ENCODE measurements at places on chromosomes 7 and 10.

- no peak for DNase-seq
These were observed 38.1 kb downstream of the RELN start for GRCh38 chr7:103951311-103951710.

GRCh38 chr10:4345877-4346646 is 479.9 kb upstream of the AKR1E2 start:
- no peak for DNase-seq

DNA sequence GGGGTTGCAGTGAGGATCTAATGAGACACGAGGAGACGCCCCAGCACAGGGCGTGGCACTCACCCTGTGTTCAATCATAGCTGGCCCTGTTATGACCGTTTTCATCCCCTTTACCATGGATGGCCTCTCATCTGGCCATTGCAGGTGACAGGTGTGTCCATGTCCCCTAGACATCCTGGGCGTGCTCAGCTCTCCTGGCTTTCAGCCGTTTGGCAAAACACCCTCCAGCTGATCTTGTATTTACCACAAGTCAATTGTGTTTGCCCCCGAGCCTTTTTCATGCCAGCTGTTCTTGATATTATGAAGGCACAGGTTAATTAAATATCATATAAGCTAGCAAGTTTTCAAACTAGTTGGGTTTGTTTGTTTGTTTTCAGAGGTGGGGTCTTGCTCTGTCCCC is 97.1 kb downstream of the CHST15 start:
- no peak for DNase-seq

- no peak for DNase-seq
These were observed 890 bp downstream of the ZFYVE27 start for GRCh38 chr10:97737770-97738265.

DNA sequence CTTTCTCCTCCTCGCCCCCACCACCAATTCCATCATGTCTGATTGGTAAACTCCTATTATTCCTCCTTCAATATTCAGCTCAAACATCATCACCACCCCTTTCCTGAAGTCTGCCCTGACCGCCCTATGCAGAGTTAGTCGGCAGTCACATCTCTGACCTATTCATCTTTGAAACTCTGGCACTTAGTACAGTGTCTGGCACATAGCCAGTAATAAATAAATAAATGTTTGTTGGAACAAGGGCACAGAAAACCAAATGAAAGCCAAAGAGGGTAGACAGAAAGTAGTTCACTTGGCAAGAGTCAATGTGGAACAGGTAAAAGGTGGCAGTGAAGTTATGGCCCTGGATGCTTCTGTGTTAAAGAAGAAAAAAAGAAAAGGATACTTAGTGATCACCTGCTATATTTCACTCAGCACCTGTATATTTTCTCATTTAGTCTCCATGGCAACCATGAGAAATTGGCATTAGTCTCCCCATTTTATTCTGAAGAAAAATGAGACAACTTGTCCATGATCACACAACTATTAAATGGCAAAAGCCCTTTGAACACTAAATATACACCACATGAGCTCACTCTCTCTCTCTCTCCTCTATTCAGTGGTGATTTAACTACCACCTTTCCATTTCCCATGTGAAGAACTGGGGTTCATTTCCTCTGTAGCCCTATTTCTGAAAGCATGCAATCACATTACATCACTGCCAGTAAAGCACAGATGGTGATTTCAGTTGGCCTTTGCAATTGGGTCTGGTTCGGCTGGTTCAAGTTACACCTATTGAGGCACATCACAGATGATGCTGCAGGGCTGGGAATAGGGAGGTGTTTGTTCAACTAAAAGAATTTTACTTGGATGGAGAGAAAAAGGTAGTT is 25.3 kb downstream of the CHCHD3 start:
- DNase-seq: no peak
